ENCODE measurements at places on chromosomes 5 and 9.

DNA sequence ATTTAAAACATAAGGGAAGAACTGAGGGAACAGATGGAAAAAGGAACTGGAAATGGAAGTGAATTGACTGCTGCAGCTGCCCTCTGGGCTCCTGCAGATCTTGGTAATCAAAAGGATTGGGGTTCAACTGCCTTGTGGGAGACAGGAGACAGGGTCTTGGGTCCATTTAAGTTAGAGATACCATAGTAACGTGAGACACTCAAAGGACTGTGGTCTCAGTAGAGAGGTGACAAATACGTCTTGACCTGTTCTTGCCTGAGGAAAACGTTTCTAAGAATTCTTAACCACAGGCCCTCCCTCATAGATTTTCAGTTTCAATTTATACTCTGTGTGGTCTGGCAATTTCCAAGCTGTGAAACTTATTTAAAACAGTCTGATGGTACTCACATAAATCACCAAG is 100.8 kb upstream of the DHFR start:
- DNase-seq, result peak; percentile 30

- no peak for DNase-seq
Observed at GRCh38 chr5:78726571-78726970, 78.0 kb upstream of the LHFPL2 start.

DNA sequence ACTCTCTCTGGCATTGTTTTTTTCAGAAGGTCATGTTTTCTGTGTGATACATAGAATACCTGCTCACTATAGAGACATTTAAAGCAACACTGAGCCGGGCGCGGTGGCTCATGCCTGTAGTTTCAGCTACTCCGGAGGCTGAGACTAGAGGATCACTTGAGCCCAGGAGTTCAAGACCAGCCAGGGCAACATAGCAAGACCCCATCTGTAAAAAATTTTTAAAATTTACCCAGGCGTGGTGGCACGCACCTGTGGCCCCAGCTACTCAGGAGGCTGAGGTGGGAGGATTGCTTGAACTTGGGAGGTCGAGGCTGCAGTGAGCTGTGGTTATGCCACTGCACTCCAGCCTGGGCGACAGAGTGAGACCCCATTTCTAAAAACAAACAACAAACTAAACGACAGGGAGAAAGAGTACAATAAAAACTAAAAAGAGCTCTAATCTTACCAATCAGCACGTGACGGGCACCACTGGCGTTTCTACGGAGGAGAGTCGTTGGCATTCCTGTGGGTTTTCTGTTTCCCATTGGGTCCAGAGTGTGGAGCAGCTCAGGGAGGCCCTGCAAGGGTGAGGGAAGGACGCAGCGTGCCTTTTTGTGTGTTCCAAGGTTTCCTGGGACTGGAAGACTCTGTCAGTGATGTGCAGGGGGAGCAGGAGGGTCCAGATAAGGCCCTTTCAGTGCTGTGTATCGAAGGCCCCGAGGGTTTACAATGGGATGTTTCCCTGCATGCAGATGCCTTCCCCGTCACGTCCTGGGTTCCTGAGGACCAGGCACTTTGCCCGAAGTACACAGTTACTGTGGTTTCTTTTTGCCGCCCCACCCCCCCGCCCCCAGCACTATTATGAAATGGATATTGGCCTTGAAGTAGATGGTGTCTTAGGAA is 7.2 kb upstream of the RNU6ATAC start:
- no peak for DNase-seq

DNA sequence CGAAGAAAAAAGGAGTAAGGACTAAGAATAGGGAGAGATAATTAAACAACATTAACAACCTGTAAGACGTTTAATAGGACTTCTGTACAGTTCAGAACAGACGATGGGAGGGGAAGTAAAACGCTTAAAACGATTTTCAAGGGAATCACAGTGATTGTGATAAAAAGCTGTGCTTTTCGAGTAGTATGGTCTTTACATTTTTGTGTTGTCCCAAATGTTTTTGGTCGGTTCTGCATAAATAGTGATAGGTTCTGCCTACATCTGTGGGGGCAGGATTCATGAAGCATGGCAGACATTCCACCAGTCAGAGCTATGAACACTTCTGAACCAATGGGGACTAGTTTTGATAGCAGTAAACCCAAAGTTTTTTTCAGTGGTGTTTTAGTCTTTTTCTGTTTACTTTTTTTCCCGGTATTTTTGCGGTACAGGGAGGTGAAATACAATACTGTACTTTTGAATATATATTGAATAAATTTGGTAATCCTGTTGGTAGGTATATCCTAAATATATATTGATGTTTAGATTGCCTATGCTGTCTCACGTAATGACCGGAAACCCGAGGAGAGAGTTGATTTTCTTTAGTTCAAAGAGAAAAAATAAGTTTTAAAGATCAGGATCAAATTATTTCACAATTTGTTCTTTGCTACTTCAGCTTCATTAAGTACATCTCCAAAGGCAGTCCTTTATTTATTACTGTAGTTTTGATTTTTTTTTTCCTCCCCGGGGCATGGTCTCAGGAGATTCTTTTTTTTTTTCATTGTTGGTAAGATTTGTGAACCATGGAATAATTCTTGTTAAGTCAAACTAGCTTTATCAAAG is 1.3 kb downstream of the ERBIN start:
- peak; percentile 41 for DNase-seq

DNA sequence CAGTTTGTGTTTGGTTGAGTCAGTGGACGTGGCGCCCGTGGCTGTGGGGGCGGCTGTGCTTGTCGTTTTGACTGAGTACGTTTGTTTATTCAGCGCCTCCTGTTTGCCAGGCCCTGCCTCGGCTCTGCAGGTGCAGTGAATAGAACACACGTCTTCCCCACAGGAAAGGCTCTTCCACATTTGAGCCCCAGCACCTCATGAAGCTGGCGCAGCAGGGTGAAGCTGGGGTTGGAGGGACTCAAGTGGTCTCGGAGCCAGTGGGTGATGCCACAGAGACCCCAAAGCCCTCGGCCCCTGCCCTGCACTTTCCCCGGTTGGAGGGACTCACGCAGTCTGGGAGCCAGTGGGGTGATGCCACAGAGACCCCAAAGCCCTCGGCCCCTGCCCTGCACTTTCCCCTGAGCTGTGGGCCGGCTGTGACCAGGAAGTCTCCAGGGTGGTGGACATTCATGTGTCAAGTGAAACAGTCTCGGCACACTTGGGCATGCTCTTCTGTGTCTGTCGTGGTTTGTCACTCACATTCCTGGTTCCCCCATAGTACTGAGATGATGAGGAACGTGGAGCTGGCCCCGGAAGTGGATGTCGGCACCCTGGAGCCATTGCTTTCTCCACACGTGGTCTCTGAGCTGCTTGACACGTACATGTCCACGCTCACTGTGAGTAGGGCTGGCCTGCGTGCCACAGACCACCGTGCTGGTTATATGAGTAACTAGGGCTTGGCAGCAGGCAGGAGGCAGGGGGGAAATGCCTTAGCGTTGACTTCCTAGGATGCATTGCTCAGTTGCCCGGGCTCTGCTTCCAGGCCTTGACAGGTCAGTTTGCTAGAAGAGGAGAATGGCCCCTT is 13.6 kb downstream of the EXOC3 start:
- DNase-seq, result no peak

DNA sequence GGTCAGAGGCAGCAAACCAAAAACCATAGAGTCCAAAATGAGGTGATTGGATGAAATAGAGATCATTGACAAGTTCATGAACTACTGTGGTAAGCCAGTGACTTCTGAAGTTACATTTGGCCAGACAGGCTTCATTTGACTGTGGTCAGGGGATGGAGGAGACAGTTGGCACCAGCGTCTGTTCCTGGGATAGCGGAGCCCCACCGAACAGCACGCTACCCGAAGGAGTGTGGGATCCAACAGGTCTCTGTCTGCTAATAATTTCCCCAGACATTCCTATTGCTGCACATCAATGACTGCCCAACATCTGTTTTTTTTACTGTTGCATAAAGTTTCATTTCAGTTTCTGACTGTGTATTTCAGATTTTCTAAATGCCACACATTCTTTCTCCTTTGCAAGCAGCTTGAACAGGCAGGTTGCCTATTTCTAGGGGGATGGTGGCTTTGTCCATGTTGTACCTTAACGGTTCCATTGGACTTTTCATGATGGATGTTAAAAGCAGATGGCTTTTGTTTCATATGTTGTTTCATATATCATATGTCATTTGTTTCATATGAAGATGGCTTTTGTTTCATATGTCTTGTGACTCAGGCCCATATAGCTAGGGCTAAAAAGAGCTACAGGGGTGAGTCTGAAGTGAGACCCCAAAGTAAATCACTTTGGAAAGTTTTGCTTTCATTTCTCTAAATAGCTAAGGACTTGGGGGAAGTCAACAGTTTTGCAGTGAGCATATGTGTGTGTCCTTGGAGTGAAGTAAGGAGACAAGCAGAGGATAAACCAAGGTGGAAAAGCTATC is 180.8 kb downstream of the GOLPH3 start:
- no peak for DNase-seq

- DNase-seq, result no peak
Observed at GRCh38 chr5:94021246-94021645, 279.8 kb upstream of the POU5F2 start.

- DNase-seq, result no peak
Observed at GRCh38 chr5:150046031-150046430, 40.3 kb downstream of the CSF1R start.

DNA sequence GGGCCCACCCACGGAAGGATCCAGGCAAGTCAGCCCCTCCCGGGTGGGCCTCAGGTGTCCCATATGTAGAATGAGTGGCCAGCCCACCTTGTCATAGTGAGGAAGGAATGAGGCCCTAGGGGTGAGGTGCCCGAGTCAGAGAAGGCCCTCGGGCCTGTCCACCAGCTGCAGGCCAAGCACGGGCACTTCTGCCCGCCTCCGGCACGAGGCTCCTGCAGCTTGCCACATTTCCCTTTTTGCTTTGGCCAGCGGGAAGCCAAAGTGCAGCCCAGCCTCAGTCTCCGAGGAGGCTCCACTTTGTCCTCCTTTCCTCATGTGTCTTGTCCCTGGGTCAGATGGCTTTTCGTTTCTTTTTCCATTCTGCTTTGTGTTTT is 72.9 kb downstream of the PSMB7 start:
- DNase-seq, result no peak

DNA sequence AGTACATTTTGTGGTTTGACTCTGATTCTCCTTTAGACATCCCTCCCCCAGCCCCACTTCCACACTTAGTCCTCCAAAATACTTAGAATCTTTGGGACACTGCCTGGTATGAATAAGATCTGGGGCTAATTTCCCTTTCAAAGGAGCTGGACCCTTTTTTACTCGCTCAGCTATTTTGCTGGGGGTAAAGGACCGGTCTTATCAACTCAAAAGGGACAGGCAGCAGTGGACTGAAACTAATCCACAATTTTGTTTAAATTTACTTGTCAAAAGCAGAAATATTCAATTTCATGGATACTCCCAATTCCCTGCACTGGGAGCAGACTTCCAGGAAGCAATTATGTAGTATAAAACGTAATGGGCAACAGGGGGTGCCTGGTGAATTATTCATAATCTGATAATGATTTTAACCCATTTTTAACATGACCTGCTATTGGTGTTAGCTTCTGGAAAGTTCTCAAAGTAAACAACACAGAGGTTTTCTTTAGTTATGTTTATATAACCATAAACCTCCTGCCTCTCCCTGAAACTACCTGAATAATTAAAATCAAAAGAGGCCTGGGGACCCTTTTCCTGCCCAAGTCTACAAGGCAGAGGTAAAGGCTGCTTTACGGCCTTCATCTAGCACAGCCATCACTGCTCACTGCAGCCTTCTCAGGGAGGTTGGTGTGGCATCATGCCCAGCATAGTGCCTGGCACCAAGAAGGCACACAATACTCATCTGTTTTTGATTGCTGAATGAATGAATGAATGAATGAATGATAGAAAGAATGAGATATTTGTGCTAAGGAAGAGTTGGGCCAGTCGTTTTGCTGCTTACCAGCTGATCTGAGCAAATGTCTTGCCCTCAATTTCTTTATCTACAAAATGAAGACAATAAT is 44.2 kb upstream of the GNPDA1 start:
- DNase-seq, result no peak

- DNase-seq, result no peak
Observed at GRCh38 chr5:72151646-72152045, 44.4 kb downstream of the MAP1B start.

DNA sequence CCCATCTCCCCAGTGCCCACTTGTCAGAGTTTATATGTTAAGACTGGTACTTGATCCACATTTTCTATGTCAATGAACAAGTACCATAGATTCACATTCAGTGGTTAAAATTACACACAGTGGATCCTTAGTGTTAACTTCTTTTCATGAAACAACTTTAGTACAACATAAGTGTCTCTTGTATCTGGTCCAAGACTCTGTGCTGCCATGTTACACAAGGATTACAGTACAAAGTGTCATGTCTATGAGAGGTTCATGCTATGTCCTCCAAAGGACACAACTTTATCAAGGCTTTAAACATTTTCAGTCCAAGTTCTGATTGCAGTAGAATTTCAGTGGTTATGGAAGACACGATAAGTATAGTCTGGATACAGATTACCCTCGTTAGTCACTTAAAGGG is 13.3 kb upstream of the VLDLR start:
- no peak for DNase-seq

DNA sequence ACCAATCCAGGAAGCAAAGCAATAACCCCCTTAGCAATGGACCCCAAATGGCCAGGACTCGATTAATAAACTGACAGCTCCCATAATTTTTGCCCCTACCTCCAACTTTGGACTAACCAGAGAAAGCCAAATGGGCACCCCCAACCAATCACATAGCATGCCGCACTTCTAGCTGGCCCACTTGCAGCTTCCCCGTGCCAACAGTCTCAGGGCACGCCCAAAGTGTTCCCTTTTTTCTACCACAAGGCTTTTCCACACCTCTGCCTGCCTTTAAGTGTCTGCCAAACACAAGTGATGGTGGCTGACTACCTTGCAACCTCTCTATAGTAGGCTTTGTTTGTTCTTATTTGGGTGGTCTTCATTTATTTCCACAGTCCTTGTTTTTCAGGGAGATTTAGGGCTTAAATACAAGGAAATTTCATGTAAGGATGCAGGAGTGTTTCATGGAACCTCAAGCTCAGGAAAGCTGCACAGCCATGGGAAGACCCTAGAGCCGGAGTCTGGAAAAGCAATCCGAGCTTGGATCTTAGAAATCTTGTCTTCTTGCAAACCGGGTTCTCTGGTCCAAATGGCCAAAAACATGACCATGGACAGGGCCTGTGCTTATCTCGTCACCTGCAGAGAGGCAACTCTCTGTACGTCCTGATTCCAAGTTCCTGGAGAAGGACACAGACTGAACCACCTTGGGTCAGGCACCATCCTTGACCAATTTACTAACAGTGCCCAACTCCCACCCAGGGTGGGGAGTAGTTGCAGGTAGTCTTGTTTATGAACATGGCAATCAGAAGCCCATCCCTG is 89.2 kb downstream of the THBS4 start:
- DNase-seq, result no peak

GRCh38 chr5:41871852-41872251 is 1.6 kb upstream of the OXCT1 start:
- no peak for DNase-seq

- no peak for DNase-seq
Observed at GRCh38 chr5:38069360-38069759, 189.0 kb upstream of the EGFLAM start.

- no peak for DNase-seq
Observed at GRCh38 chr9:129305246-129305645, 127.2 kb upstream of the IER5L start.

DNA sequence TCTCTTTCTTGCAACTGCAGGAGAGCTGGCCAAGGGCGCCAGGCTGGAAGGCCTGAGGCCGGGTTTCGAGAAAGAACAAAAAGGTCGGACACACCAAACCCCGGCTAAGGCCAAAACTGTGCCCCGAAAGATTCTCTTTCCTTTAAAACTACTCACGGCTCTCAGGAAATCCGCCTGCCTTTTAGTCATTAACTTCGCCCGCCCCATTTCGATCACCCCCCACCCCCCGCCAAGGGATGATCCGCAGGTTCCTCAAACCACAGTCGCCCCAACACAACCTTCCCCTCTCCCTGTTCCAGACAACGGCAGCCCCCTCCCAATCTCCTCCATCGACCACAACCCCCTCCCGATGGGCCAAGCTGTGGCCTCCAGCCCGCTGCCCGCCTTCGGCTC is 536 bp downstream of the FEM1C start:
- DNase-seq, result peak; percentile 40
